ENCODE measurements at places on chromosomes 16 and 17. TPM values are rescaled to one million over a fixed set of nuclear protein-coding genes. Genes with fewer than 3 reads are reported as not detected.

DNA sequence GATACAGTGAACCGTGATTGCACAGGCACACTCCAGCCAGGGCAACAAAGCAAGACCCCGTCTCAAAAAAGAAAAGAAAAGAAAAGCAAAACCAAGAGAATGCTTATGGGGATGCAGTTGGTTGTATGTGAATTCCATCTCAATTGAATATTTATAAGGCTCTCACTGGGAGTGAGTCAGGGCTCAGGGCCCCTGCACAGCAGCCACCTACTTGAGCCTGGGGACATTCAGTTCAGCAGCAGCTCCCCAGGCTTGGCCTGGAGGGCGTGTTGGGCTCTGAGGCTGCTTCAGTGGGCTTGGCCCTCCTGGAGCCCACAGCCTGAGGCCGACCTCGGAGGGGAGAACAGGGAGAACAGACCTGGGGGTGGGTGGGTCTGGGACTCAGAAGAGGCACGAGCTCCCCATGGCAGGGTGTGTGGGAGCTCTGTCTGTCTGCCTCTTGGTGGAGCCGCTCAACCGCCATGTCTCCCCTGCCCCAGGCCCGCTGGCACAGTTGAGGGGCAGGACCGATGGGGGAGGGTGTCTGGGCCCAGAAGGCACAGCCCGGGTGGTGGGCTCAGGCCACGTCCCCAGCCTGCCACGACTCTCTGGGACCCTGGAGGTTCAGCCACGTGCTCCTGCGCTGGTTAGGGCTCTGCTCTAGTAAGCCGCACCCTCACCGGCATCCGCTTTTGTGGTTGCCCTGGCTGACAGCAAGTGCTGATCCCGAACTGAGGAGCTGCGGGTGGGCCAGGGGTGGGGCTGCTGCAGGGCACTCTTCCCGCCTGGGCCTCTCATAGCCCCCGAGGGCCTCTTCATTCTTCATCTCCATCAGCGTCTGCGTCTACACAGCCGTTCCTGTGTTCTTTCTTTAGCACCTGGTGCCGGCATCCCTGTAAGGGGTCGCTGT, 24.8 kb downstream of the ZFPM1 start:
- DNase-seq: no peak

Gene KRTAP4-5
- not detected for polyA plus RNA-seq

- DNase-seq: no peak
Observed at GRCh38 chr17:46167826-46168569, 25.2 kb downstream of the KANSL1 start.

Gene KCNG4
- 0.10 TPM for polyA plus RNA-seq

Data from left renal cortex interstitium (tissue), 4 donors.